ENCODE measurements at places on chromosomes 7 and 10. TPM values are rescaled to one million over a fixed set of nuclear protein-coding genes. Genes with fewer than 3 reads are reported as not detected.

DNA sequence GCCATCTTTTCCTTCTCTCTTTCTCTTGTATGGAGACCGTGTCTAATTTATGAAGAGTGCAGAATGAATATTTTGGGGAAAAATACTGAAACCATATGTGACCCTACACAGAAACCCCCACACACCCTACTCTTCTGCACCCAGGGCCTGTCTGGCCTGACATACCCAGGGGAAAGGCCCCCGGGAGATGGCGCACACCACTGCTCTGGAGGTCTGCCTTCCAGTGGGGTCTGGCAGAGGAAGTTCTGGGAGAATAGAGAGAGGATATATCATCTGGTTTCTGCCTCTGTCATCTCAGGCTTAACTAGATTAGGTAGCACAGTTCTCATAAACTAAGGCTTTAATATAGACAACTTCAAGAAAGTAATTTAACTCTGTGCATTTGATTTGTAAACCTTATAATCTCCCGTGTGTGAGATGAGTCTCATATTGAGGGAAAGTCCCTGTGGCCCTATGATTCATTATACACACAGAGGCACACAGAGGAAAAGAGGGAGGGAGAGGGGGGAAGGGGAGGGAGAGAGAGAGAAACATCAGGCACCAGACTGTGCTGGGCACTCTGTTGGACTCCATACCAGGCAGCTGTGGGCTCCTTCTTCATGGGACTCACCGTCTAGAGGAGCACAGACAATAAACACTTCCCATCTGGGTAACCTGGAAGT, 123.3 kb downstream of the AOAH start:
- DNase-seq, result no peak

Gene HTR7
- total RNA-seq, result 0.94 TPM

Gene NME8
- total RNA-seq, result 1.2 TPM

Gene PRR15
- not detected for total RNA-seq

DNA sequence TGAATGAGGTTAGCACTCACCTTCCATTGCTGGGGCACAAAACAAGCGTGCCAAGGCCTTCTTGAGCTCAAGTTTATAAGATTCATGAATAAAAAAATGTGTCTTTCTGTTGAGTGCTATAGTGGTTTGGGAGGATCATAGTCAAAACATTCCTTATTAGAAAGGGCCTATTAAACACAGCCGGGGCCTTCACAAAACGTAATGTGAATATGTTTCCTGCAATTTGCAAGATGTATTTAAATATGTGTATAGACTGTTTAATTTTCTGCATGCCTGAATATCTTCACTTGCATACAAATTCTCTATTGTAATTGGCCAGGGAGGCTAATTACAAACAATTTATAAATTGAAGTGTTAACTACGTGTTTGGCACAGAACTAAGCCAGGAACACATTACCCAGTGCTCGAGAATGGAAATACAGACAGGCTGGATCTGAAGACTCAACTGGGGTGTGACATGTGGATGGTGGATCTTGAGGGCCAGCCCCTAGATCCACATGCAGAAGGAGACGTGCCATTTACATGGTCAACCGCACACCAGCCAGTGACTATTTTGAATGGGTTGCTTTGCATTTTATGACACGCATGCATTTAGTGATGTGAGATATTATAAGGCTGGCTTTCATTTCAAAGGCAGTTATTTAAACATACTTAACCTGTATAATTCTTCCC, 31.3 kb downstream of the LYZL2 start:
- DNase-seq, result no peak

DNA sequence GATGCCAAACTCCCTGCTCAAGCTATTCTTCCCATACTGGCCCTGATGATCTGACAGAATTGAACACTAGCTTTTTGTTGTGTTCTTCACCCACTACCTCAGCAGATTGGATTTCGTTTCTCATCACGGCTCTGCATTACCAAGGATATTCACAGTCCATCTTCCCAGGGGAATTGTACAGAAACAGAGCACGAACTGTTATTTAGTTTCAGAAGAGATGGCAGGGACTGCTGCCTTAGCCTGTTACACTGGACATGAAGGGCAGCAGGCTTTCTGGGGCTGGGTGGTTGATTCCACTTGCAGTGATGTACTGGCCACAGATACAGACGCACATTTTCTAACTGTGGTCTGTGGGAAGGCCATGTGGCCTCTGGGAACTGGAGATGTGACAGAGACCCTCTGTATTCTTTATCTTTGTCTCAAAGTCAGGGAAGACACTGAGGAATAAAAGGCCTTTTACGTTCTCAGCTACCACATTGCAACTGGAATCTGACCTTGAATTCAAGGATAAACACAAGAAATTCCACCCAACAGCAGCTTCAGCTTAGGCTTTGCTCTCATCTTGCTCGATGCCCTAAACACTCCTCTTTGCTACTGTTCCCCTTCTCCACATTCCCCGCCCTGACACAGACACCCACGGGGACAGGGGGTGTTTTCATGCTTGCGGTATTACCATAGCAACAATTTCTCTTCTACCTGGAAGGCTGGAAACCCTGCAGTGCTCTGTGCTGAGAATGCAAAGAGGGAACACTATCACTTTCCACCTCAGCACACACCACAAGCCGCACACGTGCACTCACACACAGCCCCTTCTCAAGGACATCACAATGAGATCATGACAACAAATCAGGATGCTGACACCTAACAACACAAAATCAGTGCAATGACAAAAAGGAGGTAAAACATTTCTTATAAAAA, 81.7 kb downstream of the RNF216 start:
- no peak for DNase-seq

GRCh38 chr10:31864834-31865518, 63.7 kb downstream of the ARHGAP12 start:
- DNase-seq, result no peak
